RPMI8226 (cell line): ENCODE measurements at places on chromosomes 7 and 10.

- DNase-seq: no peak
Observed at GRCh38 chr7:124444696-124445480, 320.7 kb downstream of the GPR37 start.

DNA sequence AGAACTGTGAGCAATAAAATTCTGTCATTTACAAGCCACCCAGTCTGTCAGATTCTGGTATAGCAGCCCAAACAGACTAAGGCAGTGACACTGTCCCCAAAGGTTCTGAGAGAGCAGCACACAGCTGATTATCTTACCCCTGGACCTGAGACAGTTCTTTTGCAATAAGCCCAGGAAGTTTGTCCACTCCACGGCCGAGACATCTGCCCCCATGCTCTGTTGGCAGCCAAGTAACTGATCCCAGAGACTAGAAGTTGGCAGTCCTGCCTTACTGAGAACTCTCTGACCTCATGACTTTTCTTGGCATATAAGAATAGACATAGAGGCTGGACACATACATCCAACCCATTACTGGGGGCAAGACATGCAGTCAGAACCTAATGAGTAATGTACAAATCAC is 243.0 kb upstream of the GRB10 start:
- no peak for DNase-seq

GRCh38 chr7:87933953-87934698 is at the start of gene ADAM22:
Gene ADAM22 (plus strand): TSS chr7:87934251. CDS start chr7:87934466, 215 bp downstream.
- peak; percentile 97 for DNase-seq

DNA sequence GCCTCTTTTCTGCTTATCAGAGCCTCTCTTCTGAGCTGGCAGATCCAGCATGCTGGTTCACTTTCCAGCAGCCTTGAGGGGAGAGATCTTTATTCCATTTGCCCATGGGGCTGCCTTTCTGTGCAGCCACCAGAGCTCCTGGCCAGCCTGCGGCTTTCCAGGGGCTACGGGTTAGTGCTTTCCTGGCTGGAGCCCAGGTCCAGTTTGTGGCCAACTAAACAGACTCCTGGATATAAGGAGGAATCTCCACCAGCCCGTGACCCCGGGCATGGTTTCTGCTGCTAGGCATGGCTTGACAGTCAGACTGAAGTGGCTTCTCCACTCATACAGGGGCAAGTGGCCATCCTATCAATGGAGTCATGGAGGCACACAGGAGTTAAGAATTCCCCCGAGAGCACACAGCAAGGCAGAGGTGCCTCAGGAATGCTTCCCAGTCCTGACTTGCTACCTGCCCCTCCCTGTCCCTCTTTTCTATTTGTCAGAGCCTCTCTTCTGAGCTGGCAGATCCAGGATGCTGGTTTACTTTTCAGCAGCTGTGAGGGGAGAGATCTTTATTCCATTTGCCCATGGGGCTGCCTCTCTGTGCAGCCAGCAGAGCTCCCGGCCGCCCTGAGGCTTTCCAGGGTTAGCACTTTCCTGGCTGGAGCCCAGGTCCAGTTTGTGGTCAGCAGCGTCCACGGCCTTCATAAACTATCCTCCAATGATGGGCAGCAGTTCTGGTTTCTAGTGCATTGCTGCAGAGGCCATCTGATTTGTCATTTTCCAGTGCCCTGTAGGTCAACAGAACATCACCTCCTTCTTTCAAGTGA is 35.9 kb downstream of the TSPAN15 start:
- DNase-seq: no peak

DNA sequence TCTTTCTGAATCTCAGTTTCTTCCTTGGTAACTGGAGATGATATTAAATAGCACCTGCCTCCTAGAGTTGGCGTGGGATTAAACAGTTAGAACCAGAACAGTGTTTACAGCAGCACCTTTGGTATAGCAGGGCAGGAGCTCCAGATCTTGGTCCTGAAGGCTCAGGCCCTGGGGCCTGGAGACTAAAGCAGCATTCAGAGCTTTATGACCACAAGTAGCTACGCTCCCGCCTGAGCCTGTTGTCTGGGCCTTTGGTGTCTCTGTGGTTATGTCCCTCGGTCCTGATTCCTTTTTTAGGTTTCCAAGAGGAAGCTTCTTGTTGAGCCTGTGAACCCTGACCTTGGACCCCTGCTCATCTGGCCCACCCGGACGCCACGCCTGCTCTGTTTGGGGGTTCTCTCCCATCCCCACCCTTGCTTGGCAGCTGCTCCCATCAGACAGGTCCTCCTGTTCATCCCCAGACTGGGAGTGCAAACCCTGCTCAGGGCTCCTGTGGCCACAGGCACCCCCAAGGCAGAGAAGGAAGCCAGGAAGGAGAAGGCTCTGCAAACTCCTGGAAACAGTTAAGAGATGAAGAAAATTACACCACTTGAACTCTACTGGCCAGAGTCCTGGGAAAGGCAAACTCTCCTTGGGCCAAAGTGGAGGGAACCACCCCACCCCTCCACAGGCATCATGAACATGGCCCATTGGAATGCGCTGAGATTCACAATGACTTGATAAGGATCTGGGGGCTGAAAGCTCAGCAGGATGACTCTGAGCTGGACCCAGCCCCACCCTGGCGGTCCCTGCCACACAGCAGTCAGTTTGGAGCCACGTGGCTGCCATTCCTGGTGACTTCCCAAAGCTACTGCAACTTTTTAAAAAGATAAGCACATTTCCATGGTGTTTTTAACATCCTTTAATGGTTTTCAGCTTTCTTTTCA is 50.1 kb upstream of the TMEM72 start:
- no peak for DNase-seq

DNA sequence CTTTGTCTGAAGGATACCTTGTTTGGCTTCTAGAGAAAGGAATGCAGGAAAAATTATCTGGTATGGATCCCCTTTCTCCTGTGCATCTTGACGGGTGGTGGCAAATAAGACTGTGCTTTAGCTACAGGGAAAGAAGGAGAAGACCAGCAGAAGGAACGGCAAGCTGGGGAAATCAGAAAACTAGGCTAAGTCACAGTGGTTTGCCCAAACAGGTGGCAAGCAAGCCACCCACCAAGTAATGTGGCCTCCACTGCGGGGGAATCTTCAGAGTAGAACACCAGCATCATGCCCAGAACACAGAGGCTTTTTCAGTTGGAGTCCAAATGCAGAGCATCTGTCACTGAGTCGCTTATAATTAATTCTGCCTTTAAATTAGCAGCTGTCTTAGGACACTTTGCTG is 282.8 kb downstream of the PHF14 start:
- DNase-seq: no peak

DNA sequence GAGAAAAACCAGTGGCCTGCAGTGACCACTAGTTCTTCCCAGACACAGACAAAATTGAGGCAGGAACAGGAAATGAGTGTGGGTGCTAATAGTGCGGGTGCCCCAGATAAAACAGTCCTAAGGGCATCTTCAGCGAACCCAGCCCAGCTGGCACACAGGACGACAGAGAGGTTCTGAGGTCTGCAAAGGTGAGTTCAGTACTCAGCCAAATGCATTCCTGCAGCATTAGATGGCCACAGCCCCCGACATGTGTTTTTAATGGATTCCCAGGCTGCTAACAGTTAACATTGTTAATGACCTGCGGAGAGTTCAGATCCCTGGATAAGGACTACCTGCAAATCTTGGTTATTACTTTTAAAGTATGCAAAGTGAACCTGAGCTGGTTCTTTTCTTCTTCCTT is 196.0 kb downstream of the HIBADH start:
- DNase-seq: no peak

- no peak for DNase-seq
Observed at GRCh38 chr10:50381642-50382041, 130.3 kb upstream of the ASAH2 start.

- DNase-seq: no peak
Observed at GRCh38 chr7:32536585-32536984, 41.3 kb downstream of the AVL9 start.

- DNase-seq: no peak
Observed at GRCh38 chr10:69495666-69496065, 44.4 kb downstream of the TSPAN15 start.

DNA sequence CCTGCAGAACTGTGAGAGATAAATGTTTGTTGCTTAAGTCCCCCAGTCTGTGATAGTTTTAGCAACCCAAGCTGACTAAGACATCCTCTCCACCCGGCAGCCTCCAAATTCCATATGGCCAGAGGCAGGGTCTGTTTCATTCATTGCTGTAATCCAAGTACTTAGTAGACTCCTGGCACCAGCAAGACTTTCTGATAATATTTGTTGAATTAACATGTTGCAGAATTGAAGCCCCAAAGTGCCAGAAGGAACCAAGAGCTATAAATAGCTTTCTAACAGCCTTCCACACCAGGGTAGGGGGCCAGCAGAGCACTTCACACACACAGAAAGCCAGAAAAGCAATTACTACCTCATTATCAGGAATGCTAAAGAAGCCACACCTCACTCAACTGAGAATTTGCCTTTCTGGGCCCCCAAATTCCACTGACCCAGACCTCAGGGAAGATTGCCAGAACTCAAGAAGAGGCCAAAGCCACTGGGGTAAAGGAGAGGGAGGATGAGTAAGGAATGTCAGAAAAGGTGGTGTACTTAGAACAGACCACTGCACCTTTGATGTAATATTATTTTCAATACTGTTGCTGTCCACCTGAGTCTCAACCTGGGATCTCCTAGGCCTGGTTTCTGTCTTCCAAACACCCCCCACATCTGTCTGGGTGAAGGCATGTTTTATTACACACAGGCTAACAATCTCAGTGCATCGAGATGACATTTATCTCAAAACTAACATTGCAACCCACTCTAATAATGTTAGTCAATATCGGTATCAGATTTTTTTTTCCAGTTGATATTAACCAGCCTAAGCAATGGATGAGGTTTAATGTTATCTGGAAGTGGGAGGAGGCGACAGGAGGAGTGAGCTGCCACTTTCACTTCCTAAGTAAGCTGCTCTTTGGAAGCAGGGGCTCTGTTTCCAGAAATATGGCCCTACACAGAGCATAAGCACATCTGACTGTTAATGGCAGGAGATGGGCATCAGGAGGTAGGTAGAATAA is 5.5 kb downstream of the NOD1 start:
- no peak for DNase-seq

- DNase-seq: no peak
Observed at GRCh38 chr7:116218051-116218645, 7.8 kb downstream of the TES start.

DNA sequence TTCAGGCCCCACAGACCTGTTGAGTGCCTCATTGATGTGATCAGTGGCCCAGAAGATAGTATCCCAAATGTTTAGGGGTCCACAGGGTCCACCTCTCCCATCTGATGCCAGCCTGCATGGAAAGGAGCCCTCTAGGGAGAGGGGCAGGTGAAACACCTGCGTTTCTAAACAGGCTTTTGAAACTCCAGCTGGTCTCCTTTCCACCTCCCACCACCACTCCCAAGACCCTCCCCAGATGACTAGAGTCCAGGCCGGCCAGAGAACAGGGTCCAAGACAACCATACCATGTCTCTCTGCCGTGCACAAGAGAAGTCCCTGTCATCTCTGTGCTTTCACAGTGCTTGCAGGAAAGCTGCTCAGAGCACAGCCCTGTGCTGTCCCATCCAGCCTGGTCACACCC is 105.0 kb upstream of the NANOS1 start:
- DNase-seq: no peak
